ENCODE measurements at places on chromosomes 4 and X. TPM values are rescaled to one million over a fixed set of nuclear protein-coding genes. Genes with fewer than 3 reads are reported as not detected.
A peak's percentile ranks its signal among the peaks of the same experiment; 100 is the strongest.

DNA sequence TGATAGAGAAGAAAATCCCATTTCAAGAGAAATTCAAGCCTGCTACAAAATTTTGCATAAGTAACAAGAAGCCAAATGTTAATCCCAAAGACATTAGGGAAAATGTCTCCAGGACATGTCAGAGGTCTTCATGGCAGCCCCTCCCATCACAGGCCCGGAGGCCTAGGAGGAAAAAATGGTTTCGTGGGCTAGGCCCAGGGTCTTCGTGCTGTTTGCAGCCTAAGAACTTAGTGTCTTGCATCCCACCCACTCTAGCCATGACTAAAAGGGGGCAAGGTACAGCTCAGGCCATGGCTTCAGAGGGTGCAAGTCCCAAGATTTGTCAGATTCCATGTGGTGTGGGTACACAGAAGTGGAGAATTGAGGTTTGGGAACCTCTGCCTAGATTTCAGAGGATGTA lies 57.8 kb upstream of the TAPT1 start:
- no peak overlapping the region for H3K4me3 ChIP-seq
- H3K4me1 ChIP-seq: peaks cover under 1% of the 10 kb centered on the region
- no peaks in the 10 kb centered on the region for H3K36me3 ChIP-seq
- no peak for DNase-seq
- H3K27me3 ChIP-seq: peaks cover 18% of the 10 kb centered on the region
- H3K27ac ChIP-seq: no peak overlapping the region

- H3K36me3 ChIP-seq: no peaks in the 10 kb centered on the region
- H3K27ac ChIP-seq: no peak overlapping the region
- no peak for DNase-seq
- no peaks in the 10 kb centered on the region for H3K27me3 ChIP-seq
- H3K4me1 ChIP-seq: peaks cover under 1% of the 10 kb centered on the region
Measured at GRCh38 chrX:23900220-23900797, 7.4 kb downstream of the APOO start.

- H3K4me3 ChIP-seq: no peak overlapping the region
- H3K27ac ChIP-seq: no peak overlapping the region
- H3K4me1 ChIP-seq: no peaks in the 10 kb centered on the region
- H3K36me3 ChIP-seq: no peaks in the 10 kb centered on the region
- H3K27me3 ChIP-seq: no peaks in the 10 kb centered on the region
Measured at GRCh38 chrX:123282241-123282640, 98.2 kb downstream of the GRIA3 start.

DNA sequence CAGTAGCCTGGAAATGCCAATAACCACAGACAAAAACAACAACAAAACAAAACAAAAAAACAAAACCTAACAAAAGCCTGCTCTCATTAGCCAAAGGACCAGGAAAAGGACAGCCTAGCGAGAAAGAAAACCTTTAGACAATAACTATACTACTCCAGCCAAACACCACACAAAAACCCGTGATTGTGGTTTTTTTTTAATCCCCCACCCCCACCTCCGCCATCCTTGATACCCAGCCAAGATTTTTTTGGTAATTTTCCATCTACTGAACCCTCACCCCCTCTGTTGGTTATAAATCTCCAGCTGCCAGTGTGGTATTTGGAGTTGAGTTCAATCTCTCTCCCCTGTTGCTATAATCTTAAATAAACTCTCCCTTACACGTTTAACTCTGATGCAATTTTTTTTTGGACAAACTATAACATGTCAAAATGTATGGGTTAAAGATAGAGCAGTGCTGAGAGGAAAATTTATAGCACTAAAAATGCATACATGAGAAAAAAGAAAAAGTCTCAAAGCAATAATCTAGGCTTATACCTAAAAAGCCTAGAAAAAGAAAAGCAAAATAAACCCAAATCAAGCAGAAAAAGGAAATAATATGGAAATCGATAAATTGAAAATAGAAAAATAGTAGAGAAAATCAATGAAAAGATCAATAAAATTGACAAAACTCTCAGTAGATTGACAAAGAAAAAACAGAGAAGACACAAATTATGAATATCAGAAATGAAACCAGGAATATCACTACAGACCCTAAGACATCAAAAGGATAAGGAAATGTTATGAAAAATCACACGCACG lies 83.7 kb downstream of the NAT8L start:
- H3K27ac ChIP-seq: peak overlapping the region; percentile 24
- peaks cover 12% of the 10 kb centered on the region for H3K27me3 ChIP-seq
- H3K4me1 ChIP-seq: peaks cover 14% of the 10 kb centered on the region
- H3K4me3 ChIP-seq: no peak overlapping the region
- no peak for DNase-seq
- peaks cover 2% of the 10 kb centered on the region for H3K36me3 ChIP-seq

DNA sequence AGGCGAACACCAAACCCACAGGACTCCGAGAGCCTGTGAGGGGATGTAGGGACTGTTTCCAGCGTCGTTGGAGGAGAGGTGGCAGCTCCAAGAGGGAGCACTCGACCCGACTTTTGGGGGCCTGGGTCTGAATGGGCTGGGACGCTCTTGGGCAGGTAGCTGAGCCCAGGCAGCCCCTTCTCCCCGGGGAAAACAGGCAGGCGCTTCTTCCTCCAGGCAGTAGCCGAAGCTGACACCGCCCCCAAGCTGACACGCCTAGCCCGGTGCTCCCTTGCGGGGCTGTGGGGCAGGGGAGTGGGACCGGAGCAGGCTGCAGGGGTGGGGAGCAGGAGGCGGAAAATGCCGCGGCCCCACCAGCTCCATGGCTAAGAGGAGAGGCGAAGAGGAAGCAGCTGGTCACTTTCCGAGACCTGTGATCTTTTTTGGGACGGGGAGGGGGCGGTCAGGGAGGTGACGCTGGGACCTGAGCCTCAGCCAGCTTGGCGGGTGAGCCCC lies 4.2 kb downstream of the NKX1-1 start:
- peaks cover 2% of the 10 kb centered on the region for H3K36me3 ChIP-seq
- no peak for DNase-seq
- H3K4me3 ChIP-seq: peak overlapping the region; percentile 57

DNA sequence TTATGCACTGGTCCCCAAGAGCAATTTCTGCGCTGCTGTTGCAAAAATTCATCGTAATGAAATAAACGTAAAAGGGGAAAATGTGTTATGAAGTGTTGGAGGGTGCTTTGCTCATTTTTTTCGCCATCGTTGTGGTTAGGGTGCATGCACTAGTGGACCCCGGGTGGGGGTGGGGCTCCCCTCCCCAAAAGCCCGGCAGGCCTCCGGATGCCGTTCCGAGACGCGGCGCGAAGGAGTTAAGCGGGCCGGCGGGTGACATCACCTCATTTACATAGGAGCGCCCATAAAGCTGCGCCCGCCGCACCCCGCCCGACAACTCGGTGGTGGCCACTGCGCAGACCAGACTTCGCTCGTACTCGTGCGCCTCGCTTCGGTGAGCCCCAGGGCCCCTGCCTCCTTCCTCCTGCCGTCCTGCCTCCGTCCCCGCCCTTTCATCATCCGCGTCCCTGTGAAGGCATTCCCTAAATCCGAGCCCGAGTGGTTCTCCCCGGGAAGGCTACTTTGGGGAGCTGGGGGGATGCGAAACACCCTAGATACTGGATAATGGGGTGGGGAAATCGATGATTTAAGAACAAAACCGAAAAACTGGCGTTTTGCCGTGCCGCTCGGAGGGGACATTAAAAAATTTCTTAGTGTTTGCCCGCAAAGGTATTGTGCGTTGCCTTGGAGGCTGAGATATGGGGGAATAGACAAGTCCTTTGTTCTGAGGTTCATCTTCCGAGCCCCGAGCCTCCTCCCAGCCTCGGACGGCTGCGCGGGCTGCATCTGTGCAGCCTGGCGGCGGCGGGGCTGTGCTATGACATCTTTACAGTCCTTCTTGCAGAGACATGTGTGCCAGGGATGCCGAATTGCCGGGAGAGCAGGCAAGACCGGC lies at the start of gene TMSB4X:
Gene TMSB4X (plus strand): TSS at position 315 of the 874 bp plus-strand sequence.
- peaks cover 10% of the 10 kb centered on the region for H3K36me3 ChIP-seq
- peak within 1 kb of the TSS; percentile 100 for H3K27ac ChIP-seq
- H3K4me3 ChIP-seq: peak within 1 kb of the TSS; percentile 95

- peak overlapping the region; percentile 14 for H3K27ac ChIP-seq
- peaks cover 2% of the 10 kb centered on the region for H3K36me3 ChIP-seq
- peaks cover 56% of the 10 kb centered on the region for H3K27me3 ChIP-seq
- DNase-seq: no peak
- peaks cover 4% of the 10 kb centered on the region for H3K4me1 ChIP-seq
Measured at GRCh38 chr4:81353861-81354260, 117.8 kb downstream of the RASGEF1B start.

DNA sequence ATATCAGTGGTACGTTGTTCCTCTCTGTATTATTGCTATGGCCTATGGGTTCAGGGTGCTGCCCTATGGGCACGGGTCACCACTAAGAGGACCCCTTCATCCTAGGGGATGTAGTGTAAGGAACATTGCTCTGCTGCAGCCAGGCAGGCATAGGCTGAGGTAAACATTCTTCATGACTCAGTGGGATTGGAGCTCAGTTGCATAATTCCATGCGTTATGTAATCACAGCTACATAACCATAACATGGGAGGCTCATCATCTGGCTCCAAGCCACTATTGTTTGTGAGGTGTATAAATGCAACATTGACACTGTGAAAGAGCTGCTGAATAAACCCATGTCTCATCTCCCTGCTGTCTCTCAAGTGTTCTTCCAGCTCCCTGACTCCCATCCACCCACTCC lies 375.2 kb downstream of the MAGEE1 start:
- H3K27me3 ChIP-seq: no peaks in the 10 kb centered on the region
- H3K36me3 ChIP-seq: no peaks in the 10 kb centered on the region
- H3K27ac ChIP-seq: no peak overlapping the region
- no peak overlapping the region for H3K4me3 ChIP-seq

DNA sequence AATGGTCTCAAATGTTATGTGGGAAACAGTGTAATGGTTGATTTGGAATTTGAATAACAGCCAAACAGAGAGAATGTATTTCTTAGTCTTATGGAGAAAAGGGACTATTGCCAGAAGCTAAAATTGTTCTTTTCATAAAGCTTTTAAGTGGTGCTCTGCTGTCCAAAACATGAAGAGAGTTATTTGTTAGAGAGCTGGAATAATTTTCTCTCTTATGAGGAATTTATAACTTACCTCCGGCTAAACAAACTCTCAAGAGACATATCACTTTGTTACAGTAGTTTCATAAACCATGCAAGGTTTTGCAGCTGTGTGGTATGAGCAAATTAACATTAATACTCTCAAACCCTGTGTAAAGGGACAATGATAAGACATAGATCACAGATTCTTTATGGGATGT lies 28.6 kb downstream of the SULT1B1 start:
- H3K36me3 ChIP-seq: no peaks in the 10 kb centered on the region
- H3K4me1 ChIP-seq: no peaks in the 10 kb centered on the region
- no peaks in the 10 kb centered on the region for H3K27me3 ChIP-seq
- H3K27ac ChIP-seq: no peak overlapping the region

DNA sequence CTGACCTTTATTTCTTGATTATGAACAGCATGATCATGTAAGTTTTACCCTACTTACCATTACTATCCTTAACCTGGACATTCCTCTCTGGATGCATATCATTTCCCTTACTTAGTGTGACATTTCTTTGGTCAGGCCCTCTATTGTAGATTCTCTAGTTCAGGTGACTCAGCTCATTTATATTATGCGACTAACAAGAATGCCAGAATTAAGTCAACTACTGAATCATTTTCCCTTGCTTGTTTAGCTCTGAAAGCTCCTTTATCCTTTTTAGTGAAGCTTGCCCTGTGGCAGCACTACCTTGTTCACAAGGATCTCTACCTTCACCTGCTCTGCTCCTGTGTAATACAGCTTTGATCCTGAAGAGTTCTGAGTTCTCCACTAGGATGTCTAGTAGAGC lies 15.1 kb upstream of the UGT2B17 start:
- H3K27ac ChIP-seq: no peak overlapping the region
- peaks cover 21% of the 10 kb centered on the region for H3K27me3 ChIP-seq
- H3K36me3 ChIP-seq: no peaks in the 10 kb centered on the region
- H3K4me1 ChIP-seq: no peaks in the 10 kb centered on the region

DNA sequence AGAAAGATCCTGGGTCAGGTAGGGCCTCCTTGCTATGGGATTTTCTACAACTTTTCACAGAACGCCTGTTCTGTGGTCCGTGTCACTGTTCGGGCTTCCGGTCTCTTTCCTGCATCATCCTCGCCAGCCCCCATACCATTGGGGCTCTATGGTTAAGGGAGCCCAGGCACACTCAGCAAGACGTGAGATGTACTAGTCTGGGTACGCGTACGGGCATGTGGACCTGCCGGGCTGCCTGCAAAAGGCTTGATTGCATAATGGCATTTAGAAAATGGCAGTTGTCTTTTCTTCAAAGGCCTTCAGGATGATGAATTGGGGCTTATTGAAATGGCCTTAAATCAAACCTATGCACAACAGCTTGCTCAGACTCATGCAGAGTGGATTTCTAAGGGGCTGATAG lies 86.7 kb downstream of the CNGA2 start:
- no peak overlapping the region for H3K4me3 ChIP-seq
- no peaks in the 10 kb centered on the region for H3K27me3 ChIP-seq
- H3K4me1 ChIP-seq: no peaks in the 10 kb centered on the region
- no peak overlapping the region for H3K27ac ChIP-seq
- H3K36me3 ChIP-seq: no peaks in the 10 kb centered on the region

DNA sequence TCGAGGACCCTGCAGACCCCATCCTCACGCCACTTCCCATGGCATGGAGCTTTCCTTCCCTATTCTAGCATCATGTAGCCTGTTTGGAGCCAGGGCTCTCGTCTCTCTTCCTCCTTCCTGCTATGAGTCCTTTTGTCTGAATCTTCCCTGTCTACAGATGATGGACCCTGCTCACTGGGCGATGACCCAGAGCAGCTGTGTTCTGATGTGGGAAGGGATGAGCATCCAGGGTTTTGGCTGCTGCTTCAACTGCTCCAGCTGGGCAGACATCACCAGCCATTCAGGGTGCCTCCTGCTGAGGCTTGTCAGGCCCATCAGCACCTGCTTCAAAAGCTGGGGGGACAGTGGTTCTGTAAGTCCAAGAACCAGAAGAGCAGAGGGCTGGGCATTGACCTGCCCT lies 3.2 kb upstream of the CCKAR start:
- DNase-seq: no peak
- H3K27me3 ChIP-seq: peaks cover 45% of the 10 kb centered on the region
- H3K4me1 ChIP-seq: no peaks in the 10 kb centered on the region
- no peak overlapping the region for H3K4me3 ChIP-seq
- no peaks in the 10 kb centered on the region for H3K36me3 ChIP-seq

Gene GAB3
- total RNA-seq: 18.4 TPM

Gene INTU
- 0.08 TPM for total RNA-seq

Gene CSN1S1
- not detected for total RNA-seq

Gene THOC2
- total RNA-seq: 86.2 TPM

Gene TTC29
- not detected for total RNA-seq

Gene KDR
- total RNA-seq: not detected

Gene NCBP2L
- total RNA-seq: 0.21 TPM

Gene HSFX1
- total RNA-seq: 0.22 TPM

Gene ANTXR2
- 58.0 TPM for total RNA-seq

Measured in T-helper 17 cell (primary cell).